Activated CD4-positive, alpha-beta T cell treated with anti-CD3 and anti-CD28 coated beads for 36 hours (primary cell): ENCODE measurements at places on chromosomes 7 and 10.

DNA sequence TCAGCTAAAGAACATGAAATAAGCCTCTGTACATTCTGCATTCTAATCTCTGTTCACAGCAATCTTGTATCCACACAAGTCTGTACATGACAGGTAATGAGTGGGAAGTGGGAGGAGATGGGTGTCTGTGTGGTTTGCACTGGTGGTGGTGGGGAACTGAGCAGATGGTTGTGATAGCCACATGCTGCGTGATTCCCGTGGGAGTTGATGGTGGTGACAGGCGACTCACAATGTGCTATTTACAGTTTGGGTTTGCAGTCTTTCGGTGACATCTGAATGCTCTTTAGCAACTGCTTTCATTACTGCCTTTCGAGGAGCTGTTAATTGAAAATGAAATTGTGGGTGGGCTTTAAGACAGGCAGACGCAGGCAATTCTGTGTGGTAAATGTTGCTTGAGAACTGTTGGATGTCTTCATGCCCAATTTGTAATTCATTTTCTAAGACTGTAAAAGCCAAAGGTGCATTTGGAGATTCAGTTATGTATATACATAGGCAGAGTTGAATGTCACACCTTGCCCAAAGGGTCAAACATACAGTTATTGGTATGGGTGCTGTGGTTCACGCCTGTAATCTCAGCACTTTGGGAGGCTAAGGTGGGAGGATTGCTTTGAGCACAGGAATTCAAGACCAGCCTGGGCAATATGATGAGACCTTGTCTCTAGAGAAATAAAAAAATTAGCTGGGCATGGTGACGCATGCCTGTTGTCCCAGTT lies 308.2 kb downstream of the AUTS2 start:
- peak; percentile 22 for DNase-seq

DNA sequence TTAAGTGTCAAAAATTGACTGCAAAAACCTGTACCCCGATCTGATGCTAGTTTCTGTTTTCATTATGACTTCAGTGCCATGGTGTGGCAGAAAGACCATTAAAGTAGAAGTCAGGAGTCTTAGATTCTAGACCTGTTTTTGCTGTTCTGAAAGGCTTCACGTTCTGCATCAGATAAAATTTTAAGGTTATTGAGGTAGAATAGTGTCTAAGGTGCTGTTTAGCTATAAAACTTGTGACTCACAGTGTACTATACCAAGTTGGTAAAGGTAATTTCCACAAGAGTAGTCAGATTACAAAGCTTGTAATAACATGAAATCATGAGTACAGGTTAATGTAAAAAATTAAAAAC lies 38.6 kb downstream of the ZNRF2 start:
- no peak for DNase-seq

- no peak for DNase-seq
These were observed 5.1 kb downstream of the UNC5B start for GRCh38 chr10:71217266-71218045.

GRCh38 chr7:92020636-92021035 lies 80.0 kb downstream of the AKAP9 start:
- DNase-seq: no peak

DNA sequence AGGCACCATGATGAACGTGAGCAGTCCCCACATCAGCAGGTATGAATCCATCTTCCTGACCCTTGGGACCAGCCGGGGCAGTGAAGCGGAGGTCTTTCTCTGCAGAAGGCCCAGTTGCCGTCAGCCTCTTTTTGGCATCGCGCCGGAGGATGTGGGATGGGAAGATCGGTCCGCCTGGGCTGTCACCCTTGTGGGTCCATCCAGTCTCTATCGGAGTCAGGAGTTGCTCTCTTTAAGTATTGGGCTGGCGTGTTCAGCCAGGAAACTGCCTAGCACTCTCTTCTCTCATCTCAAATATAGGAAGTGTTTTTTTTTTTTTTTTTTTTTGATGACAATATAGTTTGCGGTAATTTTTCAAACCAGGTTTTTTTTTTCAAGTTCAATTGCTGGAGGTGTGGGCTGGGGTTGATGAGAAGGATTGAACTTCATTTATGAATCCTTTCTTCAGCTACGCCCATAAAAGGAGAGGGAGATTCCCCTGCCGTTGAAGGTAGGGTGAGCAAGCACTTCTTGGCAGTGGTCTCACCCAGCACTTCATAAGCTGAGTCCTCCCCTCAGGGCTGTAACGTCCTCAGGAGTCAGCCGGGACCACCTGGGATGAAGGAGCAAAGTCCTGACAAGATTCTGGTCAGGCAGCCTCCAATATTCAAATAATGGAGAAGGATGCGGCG lies at the start of gene IL2RA:
Gene IL2RA, minus strand, starts transcription at position 267 of the 671 bp plus-strand sequence. Its CDS starts 216 bp downstream, at position 51.
- DNase-seq: peak; percentile 87

GRCh38 chr10:65491799-65492198 lies 1434.0 kb upstream of the LRRTM3 start:
- no peak for DNase-seq

DNA sequence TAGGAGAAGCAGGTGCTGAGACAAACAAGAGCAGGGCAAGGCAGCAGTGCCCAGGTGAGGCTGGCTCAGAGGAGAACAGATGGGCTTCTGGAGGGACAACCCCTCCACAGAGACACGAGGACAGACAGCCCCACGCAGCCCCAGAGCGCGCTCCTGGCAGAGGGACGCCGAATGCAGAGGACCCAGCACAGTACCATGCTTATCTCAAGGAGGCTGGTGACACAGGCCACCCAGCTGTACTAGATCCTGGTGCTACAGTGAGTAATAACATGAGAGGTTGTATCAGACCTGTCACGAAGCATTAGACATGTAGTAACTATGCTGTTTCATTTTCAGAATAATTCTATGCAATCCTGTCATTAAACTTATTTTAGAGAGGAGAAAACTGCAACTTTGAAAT lies 60.4 kb upstream of the NCAPG2 start:
- no peak for DNase-seq

GRCh38 chr10:19628767-19629560 lies 187.3 kb upstream of the PLXDC2 start:
- no peak for DNase-seq

GRCh38 chr10:773562-774161 lies 84.2 kb upstream of the DIP2C start:
- DNase-seq: no peak

DNA sequence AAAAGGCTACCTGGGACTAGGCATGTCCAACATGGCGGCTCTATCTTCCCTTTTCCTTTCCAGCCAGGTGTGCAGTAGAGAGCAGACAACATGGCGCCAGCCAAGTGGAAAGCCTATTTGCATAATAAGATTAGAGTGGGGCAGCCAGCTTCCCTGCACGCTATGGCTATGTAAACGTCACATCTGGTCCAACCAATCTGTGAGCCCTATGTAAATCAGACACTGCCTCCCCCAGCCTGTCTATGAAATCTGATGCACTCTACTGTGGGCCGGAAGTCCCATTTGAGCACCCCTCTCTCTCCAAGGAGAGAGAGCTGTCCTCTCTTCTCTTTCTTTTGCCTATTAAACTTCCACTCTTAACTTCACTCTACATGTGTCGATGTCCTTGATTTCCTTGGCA lies 984.9 kb upstream of the AUTS2 start:
- DNase-seq: no peak

- no peak for DNase-seq
These were observed 401.2 kb downstream of the PTPRN2 start for GRCh38 chr7:158186406-158186805.

DNA sequence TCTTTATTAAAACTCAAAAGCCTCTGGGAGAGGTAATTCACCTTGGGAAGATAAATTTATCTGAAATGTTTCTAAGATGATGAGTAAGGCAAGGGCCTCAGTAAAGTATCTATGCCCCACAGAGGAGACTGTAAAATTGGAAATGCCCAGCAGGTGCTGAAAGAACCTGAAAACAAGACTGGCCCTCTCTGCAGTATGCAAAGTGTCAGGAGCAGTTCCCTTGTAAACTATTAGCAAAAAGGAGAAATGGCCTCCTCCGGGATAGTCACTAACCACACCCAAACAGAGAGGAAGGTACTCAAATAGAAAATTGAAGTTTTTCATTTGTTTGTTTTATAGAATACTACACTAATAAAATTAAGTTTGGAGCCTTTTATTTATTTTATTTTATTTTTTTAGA lies 81.2 kb downstream of the FZD1 start:
- DNase-seq: no peak

DNA sequence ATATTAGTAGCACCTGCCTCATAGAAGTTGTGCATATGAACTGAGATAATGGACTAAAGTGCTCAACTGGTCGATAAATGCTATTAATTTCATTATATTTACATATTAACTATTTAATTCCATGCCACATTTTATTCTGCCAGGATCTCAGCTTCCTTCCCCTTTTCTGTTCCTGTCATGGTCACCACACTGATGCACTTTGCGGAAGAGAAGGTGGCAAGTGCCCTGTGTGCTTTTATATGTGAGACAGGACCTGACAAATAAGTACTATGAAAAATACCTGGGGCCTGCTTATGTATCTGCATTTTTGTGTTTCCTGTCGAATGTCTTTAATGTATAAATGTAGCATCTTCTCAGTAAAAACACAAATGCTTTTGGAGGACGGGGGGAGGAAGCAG lies 12.2 kb downstream of the ATP6V0E2 start:
- DNase-seq: no peak

DNA sequence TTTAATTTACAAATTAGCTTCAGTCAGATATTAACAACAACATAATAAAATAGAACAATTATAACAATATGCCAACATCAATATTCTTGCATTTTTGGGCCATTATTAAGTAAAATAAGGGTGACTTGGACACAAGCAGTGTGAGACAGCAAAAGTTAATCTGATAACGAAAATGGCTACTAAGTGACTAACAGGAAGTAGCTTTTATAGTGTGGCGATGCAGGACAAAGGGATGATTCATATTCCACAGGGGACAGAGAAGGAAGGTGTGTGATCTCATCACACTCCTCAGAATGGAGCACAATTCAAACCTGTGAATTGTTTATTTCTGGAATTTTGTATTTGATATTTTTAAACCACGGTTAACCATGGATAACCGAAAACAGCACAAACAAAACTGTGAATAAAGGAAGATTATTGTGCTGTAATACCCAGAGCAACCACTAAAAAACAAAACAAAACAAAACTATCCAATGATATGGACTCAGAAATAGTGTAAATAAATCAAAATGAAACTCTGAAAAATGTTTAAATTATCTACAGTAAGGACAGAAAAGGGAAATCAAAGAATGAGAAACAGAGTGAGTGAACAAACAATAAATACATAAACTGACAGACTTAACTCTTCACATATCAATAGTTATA lies 66.9 kb upstream of the TFEC start:
- no peak for DNase-seq

- no peak for DNase-seq
These were observed 18.5 kb downstream of the STAM start for GRCh38 chr10:17662193-17663138.

DNA sequence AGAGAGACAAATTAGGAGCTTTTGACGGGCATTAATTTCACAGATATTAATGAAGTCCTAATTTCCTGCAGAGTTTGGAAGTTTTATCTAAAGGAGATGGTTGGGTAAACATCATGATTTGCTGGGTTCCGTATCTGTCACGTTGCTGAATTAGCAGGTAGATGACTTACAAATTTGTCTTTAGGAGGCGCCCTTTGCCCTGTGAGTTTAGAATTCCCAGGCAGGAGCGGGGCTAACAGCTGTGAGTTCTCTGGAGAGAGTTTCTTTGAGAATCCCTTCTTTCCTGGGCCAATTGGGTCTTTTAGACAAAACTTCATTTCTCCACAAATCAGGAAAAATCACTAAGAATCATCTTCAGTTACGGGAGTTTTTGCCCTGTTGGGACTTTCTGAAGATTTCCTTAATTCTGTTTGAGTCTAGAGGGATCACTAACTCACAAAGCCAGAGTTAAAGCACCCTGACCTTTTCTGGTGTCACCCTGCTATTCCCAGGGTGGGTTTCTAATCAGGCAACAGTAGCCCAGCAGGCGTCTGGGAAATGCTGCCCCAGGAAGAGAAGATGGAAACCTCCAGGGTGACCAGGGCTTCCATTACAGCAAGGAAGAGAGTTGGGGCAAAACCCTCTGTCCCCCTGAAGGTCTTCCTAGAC lies 63.7 kb downstream of the PRKCQ start:
- DNase-seq: no peak

- DNase-seq: no peak
These were observed 61.6 kb downstream of the DNAJC12 start for GRCh38 chr10:67776371-67776770.

GRCh38 chr7:106518239-106518638 lies 142.7 kb downstream of the CCDC71L start:
- DNase-seq: no peak

DNA sequence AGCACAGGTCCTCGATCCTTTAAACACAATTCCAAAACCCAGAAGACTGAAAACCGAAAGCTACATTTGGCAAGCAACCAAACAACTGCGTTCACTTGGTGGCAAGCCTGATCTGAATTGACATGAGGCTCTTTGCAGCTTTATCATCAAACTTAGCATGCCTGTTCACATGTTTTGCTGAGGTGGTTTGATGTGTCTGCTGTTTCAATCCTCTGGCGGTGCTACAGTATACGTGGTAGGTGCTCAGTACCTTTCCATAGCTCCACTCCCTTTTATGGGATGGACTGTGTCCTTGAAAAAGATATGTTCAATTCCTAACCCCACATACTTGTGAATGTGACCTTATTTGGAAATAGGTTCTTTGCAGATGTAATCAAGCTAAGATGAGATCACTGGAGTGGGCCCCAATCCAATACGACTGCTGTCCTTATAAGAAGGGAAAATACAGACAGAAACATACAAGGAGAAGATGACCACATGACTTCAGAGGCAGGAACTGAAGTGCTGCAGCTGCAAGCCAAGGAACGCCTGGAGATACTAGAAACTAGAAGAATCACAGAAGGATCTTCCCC lies 33.4 kb downstream of the CCDC6 start:
- DNase-seq: peak; percentile 28

DNA sequence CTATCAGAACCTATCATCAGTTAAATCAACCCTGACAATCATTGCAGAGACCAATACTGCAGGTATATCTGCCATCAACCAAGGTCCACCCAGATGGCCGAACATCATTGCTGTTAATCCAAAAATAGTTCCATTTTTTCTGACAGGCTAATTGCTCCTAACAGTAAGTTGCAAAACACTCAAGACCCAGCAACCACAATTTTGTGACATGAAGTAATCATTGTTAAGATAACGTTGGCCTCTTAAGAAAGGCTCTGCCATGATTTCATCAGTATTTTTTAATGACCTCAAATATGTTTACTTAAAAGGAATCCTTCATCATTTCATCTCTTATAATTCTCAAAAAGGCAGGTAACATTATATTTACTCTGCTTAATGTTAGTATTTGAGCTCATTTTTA lies 553.4 kb upstream of the POM121L12 start:
- DNase-seq: no peak
